Kidney epithelial cell (primary cell): ENCODE measurements at places on chromosomes 7 and 10.

GRCh38 chr7:124672011-124672410 is 93.6 kb downstream of the GPR37 start:
- no peak for DNase-seq

GRCh38 chr7:142111499-142111898 is at the start of gene MGAM2:
MGAM2 (plus strand) TSS chr7:142111718; CDS start chr7:142116874, 5,156 bp downstream.
- no peak for DNase-seq

GRCh38 chr10:113764582-113764981 is 13.1 kb downstream of the PLEKHS1 start:
- no peak for DNase-seq

DNA sequence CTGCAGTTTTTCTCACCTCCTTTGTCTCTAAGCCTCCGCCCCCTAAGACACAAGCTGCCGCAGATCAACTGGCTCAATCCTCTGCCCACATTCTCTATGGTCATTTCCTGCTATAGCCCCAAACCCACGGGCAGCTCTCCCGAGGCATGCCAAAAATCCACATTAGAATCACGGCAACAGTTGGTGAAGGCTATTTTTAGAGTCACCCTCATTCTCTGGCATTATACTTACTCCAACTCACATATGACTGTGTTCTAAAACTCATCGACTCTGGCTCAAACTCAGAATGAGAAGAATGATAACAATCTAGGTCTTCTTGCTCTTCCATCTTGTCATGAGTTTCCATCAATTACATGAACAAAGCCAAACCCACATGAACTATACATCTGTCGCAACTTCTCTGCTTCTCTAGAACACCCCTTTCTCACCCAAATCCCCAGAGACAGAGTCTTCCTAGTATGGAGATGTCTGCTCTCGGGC is 10.9 kb upstream of the KIAA1549 start:
- DNase-seq = no peak
